Left lung (tissue), 14 donors: ENCODE measurements at places on chromosomes 5 and 9. TPM values are rescaled to one million over a fixed set of nuclear protein-coding genes. Genes with fewer than 3 reads are reported as not detected.

Gene ENTPD8
- not detected for total RNA-seq

Gene S1PR3
- 15.8 TPM for total RNA-seq

Gene PCDHB13
- total RNA-seq: 2.1 TPM

Gene RNF208
- 4.9 TPM for total RNA-seq

Gene CYLC2
- not detected for total RNA-seq

Gene TAF11L10
- total RNA-seq: not detected

Gene LRRC70
- 5.7 TPM for total RNA-seq

Gene CDKN2B-AS1
- 0.58 TPM for total RNA-seq

Gene NR6A1
- 4.1 TPM for total RNA-seq

Gene SLC6A7
- not detected for total RNA-seq

Gene SLC4A9
- total RNA-seq: not detected

Gene PCSK5
- total RNA-seq: 18.7 TPM

Gene CEMIP2
- total RNA-seq: 111 TPM

Gene PRRC1
- total RNA-seq: 57.5 TPM

Gene SHC3
- total RNA-seq: 12.7 TPM

Gene RORB
- total RNA-seq: 5.2 TPM
